ENCODE measurements at places on chromosomes 6 and 20. TPM values are rescaled to one million over a fixed set of nuclear protein-coding genes. Genes with fewer than 3 reads are reported as not detected.

ABHD16B gene
- not detected for total RNA-seq

VNN1 gene
- total RNA-seq, result 0.12 TPM

INSM1 gene
- 0.04 TPM for total RNA-seq

TTPAL gene
- total RNA-seq, result 17.9 TPM

LRRN4 gene
- 0.44 TPM for total RNA-seq

FERMT1 gene
- total RNA-seq, result 72.6 TPM

SLC22A2 gene
- not detected for total RNA-seq

HLA-DRA gene
- not detected for total RNA-seq

TMEM200A gene
- total RNA-seq, result 0.40 TPM

ABRACL gene
- 37.6 TPM for total RNA-seq

EEF1A2 gene
- 463 TPM for total RNA-seq
